ENCODE measurements at places on chromosomes 7 and 10. TPM values are rescaled to one million over a fixed set of nuclear protein-coding genes. Genes with fewer than 3 reads are reported as not detected.

GRCh38 chr7:3682028-3682710, 381.1 kb downstream of the SDK1 start:
- no peak for DNase-seq

DNA sequence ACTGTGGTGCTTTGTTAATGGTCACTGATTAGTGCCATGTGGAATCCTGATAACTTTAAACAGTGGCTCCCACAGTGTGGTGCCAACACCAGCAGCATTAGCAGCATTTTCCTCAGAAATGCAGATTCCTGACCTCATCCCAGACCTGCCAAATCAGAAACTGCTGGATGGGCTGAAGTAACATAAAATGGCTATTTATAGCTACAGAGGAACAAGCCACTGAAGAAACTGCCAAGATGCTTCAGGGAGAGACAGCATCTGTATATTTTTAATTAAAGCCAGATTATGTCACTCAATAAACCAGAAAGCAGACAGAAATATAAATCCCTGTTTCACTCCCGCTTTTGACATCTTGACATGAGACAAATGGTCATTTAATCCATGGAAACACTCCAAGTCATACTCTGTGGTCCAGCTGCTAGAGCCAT, 178.5 kb downstream of the AMPH start:
- DNase-seq = no peak

GRCh38 chr10:13089345-13089744, 10.6 kb upstream of the OPTN start:
- no peak for DNase-seq

DNA sequence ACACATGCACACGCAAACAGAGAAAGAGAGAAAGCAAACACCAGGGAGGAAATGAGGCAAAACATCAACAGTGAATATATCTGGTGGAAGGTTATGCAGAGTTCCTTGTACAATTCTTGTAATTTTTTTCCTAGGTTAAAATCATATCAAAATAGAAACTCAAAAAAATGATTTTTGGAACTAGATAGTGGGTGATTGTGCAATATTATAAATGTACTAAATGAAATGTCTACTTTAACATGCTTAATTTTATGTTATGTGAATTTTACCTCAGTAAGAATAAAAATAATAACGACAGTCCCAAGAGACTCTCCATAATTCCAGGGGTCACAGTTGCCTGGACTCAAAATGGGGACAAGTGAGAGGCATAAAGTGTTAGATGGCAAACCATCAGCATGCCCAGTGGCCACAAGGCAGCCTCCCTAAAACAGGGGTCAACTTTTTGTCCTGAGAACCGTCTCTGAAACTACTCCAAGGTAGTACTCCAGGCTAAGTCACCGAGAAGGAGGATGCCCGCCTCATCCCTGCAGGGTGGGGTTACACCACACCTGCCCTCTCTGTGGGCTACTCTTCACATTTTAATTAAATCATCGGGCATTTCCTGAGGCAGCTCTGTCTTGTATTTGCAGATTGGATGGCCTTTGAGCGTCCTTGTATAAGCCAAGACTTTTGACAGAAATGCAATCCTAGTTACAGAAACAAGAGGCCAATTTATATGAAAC, 267.7 kb downstream of the ELMO1 start:
- no peak for DNase-seq

DNA sequence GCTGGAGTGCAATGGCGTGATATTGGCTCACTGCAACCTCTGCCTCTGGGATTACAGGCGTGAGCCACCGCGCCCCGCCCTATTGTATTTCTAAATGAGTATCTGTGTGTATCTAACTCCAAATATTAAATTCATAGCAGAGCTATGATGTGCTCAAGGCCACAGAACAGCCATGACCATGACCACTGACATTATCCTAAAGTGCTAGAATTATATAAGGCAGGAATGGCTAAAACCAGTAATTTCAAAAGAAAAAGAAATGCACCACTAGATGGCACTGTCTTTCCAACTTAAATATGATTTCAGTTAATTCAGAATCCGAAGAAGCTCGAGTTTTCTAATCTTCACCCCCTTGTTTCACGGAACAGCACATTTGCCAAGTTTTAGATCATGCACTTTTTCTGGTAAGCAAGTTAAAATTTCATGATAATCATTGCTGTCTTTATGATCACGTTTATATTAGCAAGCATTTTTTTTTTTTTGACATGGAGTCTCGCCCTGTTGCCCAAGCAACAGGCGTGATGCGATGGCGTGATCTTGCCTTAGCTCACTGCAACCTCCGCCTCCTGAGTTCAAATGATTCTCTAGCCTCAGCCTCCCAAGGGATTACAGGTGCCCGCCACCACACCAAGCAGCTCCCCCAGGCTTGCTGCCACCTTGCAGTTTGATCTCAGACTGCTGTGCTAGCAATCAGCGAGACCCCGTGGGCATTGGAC, 65.3 kb downstream of the OR13A1 start:
- peak; percentile 80 for DNase-seq

DNA sequence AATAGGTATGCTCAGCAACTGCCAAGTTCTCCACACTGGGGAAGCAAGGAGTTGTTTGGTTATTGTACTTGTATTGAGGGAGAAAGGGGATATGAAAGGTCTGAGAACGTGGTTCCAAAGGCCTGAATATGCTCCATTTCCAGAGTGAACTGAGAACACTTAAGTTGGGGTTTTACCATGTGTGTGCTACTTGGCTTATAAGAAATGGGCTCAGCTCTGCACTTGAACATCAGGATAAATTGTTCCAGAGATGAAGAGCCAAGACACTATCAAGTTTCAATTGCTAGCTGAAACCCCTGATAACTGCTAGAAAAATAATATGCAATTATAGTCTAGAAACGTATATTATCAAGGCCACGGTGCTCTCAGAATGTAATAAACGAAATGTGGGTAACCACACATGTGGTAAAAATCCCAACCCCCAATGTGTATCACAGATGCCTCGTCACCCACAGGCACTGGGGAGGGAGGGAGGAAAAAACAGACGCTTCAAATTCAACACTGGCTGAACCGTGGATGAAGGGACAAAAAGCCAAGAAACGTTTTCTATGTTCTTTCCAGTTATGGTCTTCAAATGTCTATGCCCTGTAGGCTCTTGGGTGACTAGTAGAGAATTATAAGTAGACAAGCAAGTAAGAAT, 16.3 kb downstream of the ELMO1 start:
- no peak for DNase-seq

GRCh38 chr10:132570771-132571649, 33.4 kb downstream of the INPP5A start:
- peak; percentile 93 for DNase-seq

GRCh38 chr7:22726907-22727713, at the start of gene IL6:
TSS of gene IL6 (plus strand) at chr7:22727200. CDS start at chr7:22727263, 63 bp downstream.
- peak; percentile 87 for DNase-seq

- peak; percentile 89 for DNase-seq
Observed at GRCh38 chr7:43647673-43648472, 65.0 kb downstream of the STK17A start.

DNA sequence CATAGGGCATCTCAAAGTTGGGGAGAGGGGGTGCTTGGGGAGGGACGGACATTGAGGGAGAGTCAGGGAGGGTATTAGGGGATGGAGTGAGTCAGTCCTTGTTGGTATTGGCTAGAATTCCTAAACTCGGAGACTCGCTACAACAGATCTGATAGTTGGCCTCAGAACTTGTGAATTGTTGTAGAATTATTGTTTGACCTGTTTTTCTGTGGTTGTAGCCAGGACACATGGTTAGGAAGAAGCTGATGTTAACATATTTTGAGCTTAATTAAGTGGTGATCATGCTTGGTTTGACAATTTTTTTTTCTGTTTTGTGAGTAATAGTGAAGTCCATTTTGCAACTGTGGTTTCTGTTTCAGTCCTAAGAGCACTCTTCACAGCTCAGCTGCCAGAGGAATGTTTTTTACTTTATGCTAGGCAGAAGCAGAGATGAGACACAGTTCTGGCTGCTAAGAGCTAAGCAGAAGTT, 1190.3 kb upstream of the C7orf33 start:
- no peak for DNase-seq

- DNase-seq = no peak
Observed at GRCh38 chr10:88858491-88858890, 6.8 kb upstream of the ANKRD22 start.

GRCh38 chr10:75180592-75180991, 30.0 kb upstream of the VDAC2 start:
- no peak for DNase-seq

DNA sequence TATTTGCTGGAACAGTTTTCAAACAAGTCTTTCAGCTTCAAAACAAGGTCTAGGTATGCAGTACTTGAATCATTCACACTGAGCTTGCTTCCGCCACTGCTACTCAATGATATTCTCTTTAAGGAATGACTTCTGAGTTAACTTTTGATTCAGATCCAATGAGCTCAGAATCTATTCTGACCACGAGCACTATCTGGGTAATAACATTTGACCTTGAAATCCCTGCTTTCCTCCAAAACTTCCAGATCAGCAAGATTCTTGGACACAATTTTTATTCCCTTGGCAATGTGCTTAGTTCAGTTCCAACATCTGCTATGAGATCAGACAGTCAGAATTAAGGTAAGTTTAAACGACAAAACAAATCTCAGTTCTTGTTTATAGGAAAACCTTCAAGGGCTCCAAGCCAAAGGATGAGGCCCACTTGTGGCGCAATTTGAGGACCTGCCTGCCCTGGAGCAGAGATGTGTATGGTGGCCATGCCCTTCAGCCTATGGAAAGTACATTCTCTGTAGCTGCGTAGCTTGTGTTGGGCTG, 87.2 kb downstream of the RNF216 start:
- no peak for DNase-seq

- DNase-seq = no peak
Observed at GRCh38 chr10:113425541-113425951, 127.3 kb upstream of the HABP2 start.

DNA sequence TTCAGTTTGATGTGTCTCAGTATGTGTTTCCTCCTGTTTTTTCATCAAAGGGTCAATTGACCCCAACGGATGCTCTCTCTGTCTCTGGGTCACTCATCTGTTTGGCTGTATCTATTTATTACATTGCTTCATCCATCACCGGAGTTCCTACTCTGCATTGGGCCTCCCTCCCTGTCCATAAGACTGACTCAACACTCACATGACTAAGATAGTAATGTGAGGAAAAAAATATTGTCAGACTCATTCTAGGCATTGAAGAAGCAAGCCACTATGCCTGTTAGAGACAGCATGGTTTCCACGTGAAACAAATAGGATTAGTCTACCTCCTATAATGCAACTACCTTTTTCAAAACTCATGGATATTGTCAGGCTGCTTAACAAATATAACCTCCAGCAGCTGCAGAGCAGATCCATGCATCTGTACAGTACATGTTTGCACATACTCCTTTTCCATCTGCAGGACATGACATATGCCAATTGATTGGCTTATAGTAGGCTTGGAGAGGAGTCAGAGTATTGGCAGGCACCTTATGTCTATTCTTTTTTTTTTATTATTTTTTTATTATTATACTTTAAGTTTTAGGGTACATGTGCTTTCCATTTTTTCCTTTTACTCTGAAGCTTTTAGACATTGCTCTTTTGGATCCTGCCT, 275.2 kb downstream of the LRRTM3 start:
- DNase-seq = no peak

- peak; percentile 6 for DNase-seq
Observed at GRCh38 chr10:71848325-71849275, 2.5 kb downstream of the PSAP start.

DNA sequence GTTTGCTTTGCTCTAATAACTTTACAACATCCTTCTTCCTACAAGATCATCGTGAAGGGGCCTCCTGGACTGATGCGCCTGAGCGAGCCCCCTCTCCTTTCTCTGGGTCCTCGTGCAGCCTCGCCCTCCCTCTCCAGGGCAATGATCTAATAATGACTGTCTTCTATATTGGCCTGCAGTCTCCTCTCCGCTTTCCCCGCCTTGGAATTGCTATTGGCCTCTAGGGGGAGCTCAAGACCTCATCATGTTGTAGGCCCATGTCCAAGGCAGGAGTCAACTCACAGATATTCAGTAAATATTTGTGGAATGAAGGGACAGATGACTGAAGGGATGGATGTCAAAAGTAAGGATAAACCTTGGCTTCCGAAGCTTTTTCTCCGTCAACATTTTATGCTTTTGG, 1180.3 kb downstream of the TYW1 start:
- no peak for DNase-seq

- DNase-seq = no peak
Observed at GRCh38 chr7:130281260-130281659, 11.7 kb upstream of the CPA4 start.

DNA sequence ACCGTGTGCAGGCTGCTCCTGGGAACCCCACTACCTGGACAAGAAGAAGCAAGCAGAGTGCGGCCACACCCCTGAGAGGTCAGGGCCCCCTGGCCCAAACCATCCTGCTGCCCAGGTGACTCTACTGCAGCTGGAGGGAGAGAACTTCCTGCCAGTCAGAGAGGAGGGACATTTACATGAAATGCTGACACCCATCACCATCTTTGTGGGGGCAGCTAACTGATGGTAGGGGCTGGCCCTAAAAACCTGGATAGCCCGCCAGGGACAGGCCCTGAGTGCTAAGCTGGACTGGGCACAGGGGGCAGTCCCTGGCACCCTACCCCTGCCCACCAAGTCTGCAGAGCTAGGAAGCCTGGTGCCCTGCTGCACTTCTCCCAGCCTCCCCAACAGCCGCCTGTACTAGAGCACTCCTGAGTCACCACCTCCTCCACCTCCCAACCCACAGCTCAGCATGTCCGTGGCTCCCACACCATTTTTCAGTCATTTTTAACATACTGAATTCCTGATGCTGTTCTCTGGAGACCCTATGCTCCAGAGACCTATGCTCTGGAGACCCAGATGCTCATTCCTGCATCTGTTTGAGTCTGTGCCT, 27.5 kb downstream of the DPCD start:
- peak; percentile 29 for DNase-seq

DNA sequence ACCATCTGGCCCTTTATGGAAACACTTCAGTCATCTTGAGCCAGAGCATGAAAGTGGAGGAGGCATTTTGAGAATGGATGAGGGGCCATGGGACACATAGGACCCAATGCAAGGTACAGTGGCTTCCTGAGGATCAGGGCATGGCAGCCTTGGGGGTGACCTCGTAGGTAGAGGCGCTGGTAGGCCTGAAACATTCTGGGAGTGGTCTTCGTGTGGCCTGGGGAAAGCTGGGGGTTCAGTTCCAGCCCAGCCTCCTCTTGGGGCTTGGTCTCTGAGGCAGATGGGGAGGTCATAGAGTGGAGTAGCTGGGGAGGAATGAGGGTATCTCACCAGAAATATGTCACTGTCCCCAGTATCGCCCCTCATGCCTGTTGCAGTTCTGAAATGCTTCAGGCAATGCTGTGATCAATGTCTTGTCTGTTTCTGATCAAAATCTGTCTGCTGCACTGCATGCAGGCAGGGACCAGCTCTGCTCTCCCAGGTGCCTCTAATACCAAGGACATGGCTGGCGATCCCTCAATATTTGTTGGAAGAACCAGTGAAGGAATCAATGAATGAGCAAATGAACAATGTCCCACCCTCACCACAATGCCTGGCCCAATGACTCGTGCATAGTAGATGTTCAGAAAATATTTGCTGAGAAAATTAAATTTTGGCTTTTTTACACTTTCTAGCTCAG, 90.9 kb downstream of the CHST15 start:
- peak; percentile 53 for DNase-seq

- no peak for DNase-seq
Observed at GRCh38 chr10:15784662-15785300, 65.1 kb upstream of the ITGA8 start.

GRCh38 chr10:101018118-101018599, 12.8 kb downstream of the PDZD7 start:
- no peak for DNase-seq

Gene CACNA2D1
- total RNA-seq = 18.6 TPM

Gene MCM10
- 2.0 TPM for total RNA-seq

Gene EPHA1
- 1.3 TPM for total RNA-seq

Gene NUB1
- 77.1 TPM for total RNA-seq

Gene LIPJ
- 0.21 TPM for total RNA-seq

Gene VAX1
- total RNA-seq = not detected

Gene CXCL12
- total RNA-seq = 549 TPM

Gene STOX1
- 0.11 TPM for total RNA-seq

Gene CLEC2L
- not detected for total RNA-seq

Gene HTR5A
- not detected for total RNA-seq
